NCI-H774 (cell line): ENCODE measurements at places on chromosomes 7 and 10.
A peak's percentile ranks its signal among the peaks of the same experiment; 100 is the strongest.

DNA sequence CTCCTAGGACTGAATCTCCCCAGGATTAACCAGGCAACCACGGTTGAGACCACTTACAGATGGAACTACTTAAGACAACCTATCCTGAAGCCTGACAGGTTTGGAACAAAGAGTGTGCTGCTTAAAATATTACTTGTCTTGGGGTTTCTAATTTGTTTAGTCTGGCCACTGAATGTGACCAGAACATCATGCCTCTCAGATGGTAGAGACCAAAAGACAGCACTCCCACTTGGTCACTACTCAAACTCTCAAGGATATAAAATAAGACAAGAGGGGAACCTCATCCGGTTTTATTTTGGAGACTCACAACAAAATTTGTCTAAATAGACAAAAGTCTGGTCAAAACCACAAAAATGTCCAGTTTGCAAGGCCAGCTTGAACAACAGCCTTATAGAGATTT lies 15.3 kb downstream of the MRPL32 start:
- no peak for DNase-seq

DNA sequence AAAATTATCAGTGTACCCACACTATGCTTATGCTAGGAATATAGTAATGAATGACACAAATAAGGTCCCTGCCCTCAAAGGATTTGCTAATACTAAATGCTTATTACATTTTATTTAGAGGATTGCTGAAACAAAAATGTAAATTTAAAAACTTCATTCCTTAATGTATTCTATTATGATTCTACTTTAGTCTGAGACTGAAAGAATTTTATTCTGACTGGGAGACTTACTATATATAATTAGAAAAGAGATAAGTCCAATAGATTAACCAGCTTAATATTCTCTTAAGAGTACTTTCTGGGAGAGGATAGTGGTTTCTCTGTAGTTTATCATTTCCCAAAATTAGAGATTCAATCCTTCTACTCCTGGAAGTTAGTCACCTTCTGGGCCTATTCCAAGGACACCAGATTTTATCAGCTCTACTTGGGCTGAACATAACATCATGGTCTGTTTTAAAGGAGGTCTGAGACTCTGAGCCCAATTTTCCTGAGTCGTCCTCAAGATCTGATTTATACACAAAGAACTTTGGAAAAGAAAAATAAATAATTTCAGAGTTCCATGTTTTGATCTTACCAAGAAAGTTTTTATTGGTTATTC lies 41.1 kb downstream of the ASZ1 start:
- DNase-seq: no peak

DNA sequence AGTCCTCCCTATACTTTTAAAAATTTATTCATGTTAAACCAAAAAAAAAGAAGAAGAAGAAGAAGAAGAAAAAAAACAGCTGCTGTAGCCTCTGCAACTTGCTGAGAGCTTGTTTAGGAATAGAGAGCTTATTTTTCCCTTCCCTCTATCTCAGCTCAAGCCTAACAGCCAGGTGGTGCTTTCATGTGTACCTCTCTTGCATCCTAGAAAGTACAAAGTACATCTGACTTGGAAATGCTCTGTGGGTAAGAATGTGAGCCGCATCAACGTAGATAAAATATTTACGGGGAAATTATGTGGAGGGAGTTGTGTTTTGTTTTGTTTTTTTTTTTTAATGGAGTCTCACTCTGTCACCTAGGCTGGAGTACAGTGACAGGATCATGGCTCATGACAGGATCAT lies 99.6 kb downstream of the PLXDC2 start:
- no peak for DNase-seq

- DNase-seq: no peak
These were observed 48.3 kb upstream of the FAM171A1 start for GRCh38 chr10:15419279-15419874.

DNA sequence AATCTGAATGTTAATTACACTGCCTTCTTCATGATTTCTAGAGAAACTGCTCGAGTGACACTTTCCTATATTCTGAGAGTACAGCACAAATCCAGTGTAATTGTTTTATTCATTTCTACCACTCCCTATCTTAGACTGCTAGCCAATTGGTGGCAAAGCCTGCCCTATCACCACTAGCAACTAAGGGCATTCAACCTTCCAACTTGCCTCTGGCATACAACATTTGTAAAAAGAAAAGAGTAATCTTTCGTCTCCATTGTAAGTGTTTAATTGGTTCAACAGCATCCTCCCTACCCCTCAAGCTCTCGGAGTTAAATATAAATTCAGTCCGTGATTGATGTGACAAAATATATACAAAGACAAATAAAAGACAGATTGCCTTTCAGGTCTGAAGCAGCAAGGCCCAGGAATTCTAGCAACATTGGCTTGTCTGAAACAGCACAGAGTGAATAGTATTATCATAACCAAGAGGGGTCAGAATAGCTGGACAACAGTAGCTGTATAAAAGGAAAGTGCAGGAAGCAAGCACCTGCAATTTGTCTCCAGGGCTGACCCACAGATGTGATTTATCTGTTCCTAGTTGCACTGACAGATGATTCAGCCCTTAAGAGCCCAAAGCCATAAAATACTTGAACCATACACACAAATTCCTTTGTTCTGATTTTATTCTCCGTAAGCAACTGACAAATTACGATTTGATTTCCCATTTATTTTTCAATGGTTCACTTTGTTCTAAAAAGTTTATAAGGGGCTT lies 47.6 kb upstream of the ANKRD1 start:
- DNase-seq: no peak

DNA sequence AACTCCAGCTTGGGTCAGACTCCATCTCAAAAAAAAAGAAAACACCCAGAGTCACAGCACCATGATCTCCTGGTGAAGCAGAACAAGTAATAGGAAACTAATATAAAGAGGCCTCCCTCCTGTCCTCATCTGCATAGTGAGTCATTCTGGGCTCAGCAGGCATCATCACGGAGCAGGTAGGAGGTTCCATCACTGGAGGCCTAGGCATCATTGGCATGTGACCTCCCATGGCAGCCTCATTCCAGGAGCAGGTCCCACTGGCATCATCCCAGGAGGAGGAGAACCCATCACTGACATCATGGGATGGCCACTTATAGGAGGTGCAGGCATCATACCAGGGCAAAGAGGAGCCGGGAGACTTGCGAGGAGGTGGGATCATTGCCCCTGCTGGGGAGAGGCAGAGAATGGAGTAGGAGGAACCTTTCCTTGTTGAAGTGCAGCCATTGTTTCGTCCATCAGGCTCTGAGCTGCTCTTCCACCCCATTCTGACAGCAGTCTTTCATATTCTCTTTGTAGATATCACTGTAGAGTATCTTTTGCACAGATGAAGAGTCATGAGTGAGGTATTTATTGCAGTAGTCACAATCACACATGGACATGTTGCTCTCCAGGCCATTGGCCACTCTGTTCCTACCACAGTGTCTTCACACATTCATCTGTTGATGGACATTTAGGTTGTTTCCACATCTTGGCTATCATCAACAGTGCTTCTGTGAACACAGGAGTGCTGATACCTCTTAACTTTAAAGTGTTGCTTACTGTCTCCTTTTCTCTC lies 73.8 kb downstream of the OSBPL3 start:
- DNase-seq: no peak

- DNase-seq: no peak
These were observed 349.7 kb downstream of the KIF20B start for GRCh38 chr10:90051053-90051452.

- peak; percentile 17 for DNase-seq
These were observed 776 bp downstream of the PEX1 start for GRCh38 chr7:92527300-92528187.
